AG04449 (cell line): ENCODE measurements at places on chromosomes 13 and 19.

- no peak for DNase-seq
Observed at GRCh38 chr19:19372656-19373416, 32.6 kb upstream of the GATAD2A start.

DNA sequence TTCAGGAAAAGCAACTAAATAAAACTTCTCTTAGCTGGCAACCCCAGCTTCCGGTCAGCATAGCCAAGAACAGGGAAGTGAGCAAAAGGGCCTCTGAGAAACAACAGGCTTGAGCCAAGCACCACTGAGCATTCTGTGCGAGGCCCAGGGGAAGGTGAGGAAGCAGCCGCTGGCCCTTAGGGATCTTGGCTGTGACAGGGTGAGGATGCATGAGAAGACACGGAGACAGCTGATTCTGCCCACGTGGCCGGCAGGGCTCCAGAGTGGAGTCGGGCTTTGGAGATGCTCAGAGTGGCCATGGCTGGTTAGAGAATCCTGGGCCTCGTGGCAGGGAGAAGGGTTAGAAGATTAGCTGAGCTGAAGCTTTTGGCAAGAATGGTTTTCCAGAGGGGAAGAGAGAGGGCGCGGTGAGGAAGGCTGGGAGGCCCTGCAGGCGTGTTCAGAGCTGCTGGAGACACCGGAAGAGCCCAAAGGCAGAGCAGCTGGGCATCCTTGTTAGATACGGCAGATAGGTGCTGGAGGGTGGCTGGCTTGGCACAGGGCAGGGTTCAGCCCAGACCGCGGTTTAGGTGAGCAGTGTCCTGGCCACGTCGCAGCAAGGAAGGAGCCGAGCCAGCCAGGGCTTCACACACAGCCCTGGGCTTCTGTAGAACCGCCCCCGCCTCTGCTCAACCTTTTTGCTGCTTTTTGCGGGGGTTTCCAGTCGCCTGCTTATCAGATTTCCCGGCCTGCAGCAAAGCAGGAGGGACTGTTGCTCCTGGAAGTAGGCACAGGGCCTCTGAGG is 17.3 kb downstream of the UPF1 start:
- DNase-seq: no peak

DNA sequence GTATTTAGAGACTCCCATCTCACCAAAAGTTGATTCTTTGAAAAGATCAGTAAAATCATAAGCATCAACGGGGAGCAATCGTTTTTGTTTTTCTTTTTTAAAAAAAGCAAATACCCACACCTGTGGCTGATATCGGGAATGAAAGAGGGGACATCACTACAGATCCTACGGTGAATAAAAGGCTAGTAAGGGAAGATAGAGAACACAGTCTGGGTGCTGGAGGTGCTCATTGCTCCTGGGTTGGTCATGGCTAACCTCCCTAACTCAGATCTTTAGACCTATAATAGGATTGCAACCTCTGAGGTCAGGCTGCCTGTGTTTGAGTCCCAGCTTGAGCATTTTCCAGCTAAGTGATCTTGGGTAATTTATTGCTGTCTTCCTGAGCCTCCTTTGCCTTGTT is 1.1 kb downstream of the EHD2 start:
- no peak for DNase-seq

DNA sequence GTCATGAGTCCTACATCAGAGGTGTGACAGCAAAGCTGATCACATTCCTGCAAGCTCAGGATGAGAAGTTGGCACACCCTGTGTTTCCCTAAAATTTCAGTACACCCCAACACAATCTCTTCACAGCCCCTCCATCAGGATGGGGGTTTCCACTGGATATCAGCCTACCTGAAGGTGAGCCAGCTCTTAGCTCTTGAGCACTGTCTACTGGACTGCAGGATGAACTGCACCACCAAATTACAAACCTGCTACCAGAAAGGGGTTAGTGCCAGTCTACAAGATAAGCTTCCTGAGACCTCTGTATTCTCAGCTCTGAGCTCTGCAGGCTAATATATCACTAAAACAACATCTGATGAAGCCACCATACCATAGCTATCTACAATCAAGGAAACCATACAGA is 1616.2 kb upstream of the SPRY2 start:
- no peak for DNase-seq

DNA sequence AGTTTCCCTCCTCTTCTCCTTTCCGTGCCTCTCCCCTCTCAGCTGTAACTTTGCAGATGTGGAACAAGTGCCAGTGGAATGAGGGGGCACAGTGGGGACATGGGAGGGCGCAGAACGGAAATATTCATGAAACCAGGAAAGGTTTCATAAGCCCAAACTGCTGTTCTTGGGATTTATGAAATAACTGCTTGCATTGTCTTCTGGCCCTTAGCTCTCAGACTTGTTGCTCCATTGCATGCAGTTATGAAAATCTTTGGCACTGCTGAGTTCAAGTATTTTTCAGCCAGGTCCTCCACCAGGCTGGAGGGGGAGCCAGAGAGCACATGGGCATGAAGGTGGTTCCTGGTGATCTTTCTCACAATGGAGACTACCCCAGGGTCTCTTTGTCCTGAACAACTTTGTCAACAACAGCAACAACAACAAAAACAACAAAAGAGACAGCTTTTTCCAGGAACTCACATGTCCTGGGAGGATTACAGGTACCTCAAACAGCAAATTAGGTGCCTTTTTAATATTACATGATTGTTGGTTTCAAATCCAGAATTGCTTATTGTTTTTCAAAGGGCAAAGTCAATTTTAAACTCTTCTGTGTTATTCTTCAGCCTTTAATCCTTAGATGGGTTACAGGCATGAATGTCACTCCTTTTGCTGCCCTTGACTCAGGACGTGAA is 1.5 kb downstream of the RGCC start:
- DNase-seq: no peak

- DNase-seq: no peak
Observed at GRCh38 chr19:41441321-41441945, 1.5 kb upstream of the ERICH4 start.

- no peak for DNase-seq
Observed at GRCh38 chr13:39210961-39211534, 172.8 kb downstream of the NHLRC3 start.

DNA sequence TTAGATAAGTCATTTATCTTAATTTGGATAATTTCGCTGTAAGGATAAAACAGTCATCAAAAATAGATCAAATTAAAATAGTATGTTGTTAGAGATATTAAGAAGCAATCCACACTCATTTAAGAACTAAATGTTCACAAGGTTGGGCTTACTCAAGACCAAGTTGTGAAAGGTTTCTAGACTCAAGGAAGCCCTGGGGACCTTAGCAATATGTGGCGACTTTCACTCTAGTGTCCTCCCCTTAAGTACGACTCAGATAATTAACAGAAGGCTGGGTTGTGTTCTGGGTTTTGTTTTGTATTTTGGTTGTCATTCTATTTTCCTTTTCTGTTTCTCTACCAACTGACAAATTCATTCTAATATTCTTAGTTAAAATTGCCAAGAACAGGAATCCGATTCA is 1008.0 kb downstream of the PCDH9 start:
- no peak for DNase-seq

DNA sequence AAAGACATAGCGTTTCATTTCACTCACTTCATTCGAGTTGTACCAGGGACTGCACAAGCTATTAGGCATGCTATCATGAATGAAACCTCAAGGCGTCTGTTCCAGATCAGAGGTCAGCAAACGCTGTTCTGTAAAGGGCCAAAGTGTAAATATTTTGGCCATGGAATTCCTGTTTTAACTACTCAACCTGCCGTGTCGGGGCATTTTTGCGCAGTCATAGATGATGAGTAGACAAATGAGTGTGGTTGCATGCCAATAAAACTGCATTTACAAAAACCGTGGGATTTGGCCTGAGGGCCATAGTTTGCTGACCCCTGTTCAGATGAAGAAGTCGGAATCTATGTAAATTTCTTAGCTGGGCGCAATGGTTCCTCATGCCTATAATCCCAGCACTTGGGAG is 6.5 kb downstream of the INSR start:
- no peak for DNase-seq

DNA sequence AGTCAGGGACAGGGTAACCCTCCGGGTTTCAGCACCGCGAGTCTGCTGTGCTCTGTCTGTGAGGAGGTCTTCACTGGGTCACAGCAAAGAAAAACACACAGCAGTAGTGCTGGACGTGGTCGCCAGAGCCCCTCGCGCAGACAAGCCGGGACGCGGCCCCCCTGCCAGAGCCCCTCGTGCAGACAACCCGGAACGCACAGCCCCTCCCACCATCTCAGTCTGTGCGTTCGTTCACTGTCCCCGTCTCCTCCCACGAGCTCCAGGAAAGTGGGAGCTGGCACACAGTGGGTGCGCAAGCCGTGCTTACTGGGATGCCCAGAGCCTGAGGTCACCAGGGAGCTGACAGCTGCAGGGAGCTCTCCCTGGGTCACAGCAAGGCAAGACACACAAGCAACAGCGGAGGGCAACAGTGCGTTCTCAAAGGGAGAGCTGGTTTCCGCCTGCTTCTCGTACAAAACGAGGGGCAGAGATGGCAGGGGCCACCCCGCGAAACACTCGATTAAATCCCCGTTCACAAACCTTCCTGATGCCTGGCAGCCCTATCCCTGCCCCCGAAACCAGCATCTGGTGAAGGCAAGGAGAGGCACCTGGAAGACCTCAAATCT is 3.2 kb upstream of the PLPP2 start:
- DNase-seq: no peak

GRCh38 chr19:48813123-48813913 is 2.5 kb upstream of the BCAT2 start:
- DNase-seq: no peak

DNA sequence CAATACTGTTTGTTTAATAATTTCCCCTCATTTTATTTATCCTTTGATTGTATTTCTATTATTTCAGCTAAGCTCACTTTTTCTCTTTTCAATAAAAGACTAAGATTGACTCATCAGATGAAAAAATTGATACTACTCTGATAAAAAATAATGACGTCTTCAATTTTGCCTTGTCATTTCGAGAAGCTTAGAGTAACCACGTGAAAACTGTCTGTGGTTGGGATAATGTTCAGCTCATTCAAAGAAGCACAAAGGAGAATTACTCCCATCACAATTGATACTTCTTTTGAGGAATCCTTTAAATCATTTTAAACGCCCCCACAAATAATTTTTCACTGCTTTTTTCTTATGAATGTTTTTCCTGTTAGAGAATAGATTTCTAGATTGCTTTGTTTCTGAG is 318.7 kb upstream of the SLITRK1 start:
- no peak for DNase-seq

- DNase-seq: no peak
Observed at GRCh38 chr19:29855087-29855486, 43.3 kb downstream of the CCNE1 start.

DNA sequence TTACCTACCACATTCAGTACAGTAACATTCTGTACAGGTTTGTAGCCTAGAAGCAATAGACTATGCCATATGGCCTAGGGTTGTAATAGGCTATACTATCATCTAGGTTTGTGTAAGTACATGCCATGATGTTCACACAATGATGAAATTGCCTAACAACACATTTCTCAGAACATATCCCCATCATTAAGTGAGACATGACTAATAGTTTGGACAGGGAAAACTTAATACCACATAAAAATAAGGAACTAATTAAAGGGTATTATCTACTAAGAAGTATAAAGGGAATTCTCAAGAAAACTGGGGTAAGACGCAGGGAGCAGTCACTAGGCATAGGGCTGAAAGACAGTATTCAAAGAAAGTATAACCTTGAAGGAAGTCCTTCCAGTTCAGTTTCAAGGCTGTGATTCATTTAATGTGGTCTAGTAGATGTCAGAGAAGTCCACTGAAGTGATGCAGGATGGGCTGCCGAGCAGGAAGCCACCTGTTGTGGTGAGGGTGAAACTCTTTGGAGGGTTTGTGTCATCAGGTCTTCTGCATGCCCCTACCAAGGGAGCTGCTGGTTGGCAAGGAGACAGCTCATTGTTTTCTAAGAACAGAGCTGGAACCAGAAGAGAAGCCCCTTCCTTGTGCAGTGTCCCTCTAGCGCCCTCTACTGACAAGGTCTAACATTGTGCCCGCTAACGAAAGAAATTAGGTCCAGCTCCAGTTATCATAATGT is 122.9 kb downstream of the OLFM4 start:
- DNase-seq: no peak
